Esophagus squamous epithelium (tissue), 5 donors: ENCODE measurements at places on chromosomes 6 and 20. TPM values are rescaled to one million over a fixed set of nuclear protein-coding genes. Genes with fewer than 3 reads are reported as not detected.

DNA sequence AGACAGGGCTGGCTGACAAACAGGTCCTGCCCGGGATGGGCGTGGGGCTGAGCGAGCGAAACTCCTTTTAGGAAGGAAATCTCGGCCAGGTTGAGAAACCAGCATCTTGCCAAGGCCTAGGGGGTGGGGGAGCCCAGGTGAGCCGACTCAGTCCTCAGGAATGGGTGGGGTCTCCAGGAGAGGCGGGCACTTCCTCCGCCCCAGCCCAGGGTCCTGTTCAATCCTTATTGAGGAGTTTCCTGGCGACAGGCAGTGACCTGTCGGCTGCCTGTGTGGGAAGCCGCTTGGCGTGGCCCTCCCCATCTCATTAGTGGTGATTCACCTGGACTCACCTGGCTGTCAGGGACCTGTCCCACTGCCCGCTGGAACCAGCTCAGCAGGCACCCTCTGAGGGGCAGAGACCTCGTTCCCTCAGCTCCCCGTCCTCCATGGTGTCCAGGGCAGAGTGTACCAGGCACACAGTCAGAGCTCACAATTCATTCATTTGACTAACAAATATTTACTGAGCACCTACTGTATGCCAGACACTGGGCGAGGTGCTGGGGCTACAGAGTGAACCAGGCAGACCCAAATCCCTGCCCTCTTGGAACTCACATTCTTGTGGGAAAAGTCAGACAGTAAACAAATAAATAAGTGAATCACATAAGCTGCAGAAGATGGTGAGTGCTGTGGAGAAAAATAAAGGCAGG, 51.1 kb downstream of the FGD2 start:
- no peak for DNase-seq

Gene CTAGE9
- total RNA-seq = not detected

Gene REM1
- total RNA-seq = 0.18 TPM

Gene DLL1
- 37.6 TPM for total RNA-seq

DNA sequence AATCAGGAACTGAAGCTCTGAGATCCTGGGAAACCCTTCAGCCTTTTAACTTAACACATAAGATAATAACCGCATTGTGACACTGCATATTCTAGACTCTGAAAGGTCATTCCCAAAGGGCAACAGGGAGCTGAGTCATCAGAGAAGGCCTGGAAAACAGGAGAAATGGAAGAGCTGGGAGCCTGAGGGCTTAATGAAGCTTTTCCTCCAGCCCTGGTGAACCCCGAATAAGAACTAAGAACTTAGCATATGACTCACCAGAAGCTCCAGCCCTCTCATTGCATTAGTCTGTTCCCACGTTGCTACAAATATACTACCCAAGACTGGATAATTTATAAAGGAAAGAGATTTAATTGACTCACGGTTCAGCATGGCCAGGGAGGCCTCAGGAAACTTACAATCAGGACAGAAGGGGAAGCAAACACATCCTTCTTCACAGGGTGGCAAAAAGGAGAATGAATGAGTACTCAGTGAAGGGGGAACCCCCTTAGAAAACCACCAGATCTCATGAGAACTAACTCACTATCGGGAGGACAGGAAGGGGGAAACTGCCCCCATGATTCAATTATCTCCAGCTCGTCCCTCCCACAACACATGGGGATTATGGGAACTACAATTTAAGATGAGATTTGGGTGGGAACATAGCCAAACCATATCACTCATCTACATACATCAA, 648.5 kb downstream of the TFAP2A start:
- no peak for DNase-seq

GRCh38 chr20:4181956-4182945, 166.9 kb upstream of the RNF24 start:
- DNase-seq = no peak

DNA sequence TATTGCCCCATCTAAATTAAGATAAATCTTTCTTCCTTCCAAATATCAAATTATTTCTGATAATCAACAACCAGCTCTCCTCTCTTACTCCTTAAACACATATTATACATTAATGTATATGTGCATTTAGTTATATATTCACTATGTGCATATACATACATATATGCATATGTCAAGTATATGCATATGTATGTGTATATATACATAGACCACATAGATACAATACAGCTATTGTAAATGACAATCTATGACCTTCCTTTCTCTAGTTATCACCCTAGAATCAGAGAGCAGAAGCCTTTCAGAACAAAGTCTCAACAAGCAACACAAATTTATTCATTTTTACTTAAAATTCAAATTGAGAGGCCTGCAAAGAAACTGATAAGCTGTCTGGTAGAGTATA, 241.1 kb upstream of the THEMIS start:
- no peak for DNase-seq

Gene ULBP2
- total RNA-seq = 5.0 TPM

DNA sequence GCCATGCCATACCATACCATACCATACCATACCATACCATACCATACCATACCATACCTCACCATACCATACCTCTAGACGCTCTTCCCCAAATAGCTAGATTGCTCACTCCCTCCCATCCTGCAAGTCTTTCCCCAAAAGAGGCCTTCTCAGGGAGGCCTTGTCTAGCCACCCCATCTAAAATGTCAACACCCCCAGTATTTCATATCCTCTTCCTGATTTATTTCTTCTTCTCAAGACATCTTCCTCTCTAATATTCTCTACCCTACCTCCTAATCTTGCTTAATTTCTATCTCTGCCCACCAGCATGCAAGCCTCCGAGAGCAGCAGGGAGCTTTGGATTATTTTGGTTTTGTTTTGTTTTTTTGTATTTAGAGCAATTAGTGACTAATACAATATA, 225.2 kb upstream of the RREB1 start:
- DNase-seq = no peak

- no peak for DNase-seq
Measured at GRCh38 chr6:5126214-5126613, 41.1 kb downstream of the PPP1R3G start.

- DNase-seq = no peak
Measured at GRCh38 chr20:59829054-59829785, 104.2 kb downstream of the SYCP2 start.

DNA sequence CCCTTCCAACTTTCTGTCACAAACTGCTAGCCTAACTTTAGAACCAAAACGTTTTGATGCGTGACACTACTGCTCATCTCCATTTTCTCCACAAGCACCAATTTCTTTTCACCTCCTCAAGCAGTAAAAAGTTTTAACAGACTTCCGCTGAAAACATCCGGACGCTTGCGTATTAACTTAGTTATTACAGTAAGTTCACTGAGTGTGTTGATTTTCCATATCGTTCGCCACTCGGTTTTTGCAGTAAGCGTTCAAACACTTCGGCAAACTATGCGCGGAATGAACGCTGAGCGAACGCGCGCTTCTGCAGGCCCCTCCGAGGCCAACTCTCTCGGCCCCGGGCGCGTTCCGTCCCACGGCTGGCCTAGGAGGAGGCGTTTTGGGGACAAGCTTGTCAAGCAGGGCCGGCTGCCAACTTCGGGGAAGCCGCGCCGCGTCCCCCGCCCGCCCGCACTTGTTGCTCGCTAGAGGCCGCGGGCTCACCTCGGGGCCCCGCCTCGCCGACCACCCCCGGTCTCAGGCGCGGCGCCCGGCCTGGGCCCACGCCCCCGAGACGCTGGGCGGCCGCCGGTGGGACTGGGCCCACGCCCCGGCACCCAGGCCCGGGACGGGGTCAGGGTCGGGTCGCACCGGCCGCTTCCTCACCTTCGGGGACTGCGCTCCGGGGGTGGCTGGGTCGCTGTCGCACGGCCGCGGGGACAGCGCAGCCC, 945 bp downstream of the PHF10 start:
- DNase-seq = no peak

Gene ARMC12
- total RNA-seq = not detected

Gene POLH
- total RNA-seq = 14.6 TPM

Gene THBS2
- 26.1 TPM for total RNA-seq

- no peak for DNase-seq
Measured at GRCh38 chr6:125471667-125472066, 169.9 kb upstream of the HDDC2 start.

Gene RAET1L
- total RNA-seq = 14.5 TPM

Gene NNAT
- not detected for total RNA-seq

- no peak for DNase-seq
Measured at GRCh38 chr6:3518356-3519190, 61.7 kb upstream of the SLC22A23 start.

Gene CCN6
- not detected for total RNA-seq

- DNase-seq = no peak
Measured at GRCh38 chr6:167824591-167825331, 1.9 kb upstream of the AFDN start.

- DNase-seq = no peak
Measured at GRCh38 chr20:19253916-19254820, 41.7 kb downstream of the SLC24A3 start.

Gene SHLD1
- 3.6 TPM for total RNA-seq

- DNase-seq = no peak
Measured at GRCh38 chr6:24019830-24020229, 106.2 kb upstream of the NRSN1 start.
